ENCODE measurements at places on chromosomes 3 and 15.

GRCh38 chr3:151093905-151094304, 8.4 kb downstream of the MED12L start:
- DNase-seq, result no peak

DNA sequence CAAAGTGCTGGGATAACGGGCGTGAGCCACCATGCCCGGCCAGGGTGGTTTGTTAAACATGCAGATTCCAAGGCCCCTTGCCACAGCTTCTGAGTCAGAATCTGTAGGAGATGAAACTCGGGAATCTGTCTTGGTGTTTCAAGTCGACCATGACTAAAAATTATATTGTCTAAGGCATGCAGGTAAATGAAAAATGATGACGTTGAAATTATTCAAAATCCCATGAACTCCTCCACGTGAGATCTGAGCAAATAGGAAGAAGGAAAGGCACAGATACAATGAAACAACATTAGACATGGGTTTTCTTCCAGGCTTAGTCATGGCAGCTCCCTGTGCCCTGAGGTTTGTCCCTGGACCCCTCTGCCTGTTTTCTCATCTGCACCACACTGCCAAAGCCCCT, 172.0 kb upstream of the CMC1 start:
- DNase-seq, result no peak

DNA sequence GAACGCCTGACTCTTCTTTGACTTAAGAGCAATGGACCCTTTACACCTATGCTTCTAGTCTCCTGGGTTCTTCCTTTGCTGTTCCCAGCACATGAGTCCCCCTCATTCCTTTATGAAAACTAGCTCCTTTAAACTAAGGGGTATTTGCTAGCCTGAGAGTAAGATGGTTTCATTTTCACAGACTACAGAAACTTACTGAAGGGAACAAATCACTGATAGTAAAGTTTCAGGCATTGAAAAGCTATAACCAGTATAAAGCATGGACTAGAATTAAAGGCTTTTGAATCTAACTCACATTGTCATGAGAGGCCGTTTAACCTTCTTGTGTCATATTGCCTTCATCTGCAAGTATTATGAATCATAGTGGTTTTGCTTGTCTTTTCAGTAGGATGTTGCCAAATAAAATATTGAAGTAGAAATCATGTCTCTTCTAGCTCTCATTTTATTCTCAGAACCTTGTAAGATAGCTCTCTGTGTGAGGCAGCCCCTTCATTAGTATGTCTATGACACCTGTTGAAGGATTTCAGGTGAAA, 765.9 kb downstream of the NR2F2 start:
- no peak for DNase-seq

GRCh38 chr15:66754789-66755188, 52.8 kb downstream of the SMAD6 start:
- no peak for DNase-seq

- DNase-seq, result no peak
Measured at GRCh38 chr3:53416530-53416929, 69.2 kb upstream of the DCP1A start.

DNA sequence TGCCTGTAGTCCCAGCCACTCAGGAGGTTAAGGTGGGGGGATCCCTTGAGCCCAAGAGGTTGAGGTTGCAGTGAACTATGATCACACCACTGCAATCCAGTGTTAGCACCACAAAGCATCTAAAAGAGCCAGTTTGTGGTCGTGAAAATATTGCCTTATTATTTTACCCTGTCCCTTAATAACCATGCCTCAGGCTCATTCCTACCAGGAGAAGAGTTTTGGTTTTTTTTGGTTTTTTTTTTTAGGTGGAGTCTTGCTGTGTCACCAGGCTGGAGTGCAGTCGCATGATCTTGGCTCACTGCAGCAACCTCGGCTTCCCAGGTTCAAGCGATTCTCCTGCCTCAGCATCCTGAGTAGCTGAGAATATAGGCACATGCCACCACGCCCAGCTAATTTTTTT, 17.9 kb upstream of the AVEN start:
- DNase-seq, result no peak

- DNase-seq, result no peak
Measured at GRCh38 chr3:32443478-32443877, 51.8 kb downstream of the CMTM7 start.

- no peak for DNase-seq
Measured at GRCh38 chr3:45693941-45694521, 4.8 kb downstream of the SACM1L start.

DNA sequence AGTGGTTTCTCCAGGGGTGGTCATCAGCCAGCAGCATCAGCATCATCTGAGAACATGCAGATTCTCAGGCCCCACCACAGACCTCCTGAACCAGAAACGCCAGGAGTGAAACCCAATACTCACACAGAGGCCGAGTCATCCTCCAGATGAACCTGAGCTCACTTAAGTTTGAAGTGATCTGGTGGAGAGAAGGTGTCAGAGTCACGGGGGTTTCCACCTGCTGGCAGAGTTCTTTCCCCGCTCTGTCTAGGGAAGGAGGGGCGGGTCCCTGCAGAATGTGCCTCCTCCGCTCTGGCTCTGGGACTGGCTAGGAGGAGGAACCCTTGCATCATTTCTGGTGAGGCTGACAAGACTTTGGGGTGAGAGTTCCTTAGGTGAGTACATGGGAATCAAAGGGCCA, 13.3 kb upstream of the KIF23 start:
- DNase-seq, result no peak

DNA sequence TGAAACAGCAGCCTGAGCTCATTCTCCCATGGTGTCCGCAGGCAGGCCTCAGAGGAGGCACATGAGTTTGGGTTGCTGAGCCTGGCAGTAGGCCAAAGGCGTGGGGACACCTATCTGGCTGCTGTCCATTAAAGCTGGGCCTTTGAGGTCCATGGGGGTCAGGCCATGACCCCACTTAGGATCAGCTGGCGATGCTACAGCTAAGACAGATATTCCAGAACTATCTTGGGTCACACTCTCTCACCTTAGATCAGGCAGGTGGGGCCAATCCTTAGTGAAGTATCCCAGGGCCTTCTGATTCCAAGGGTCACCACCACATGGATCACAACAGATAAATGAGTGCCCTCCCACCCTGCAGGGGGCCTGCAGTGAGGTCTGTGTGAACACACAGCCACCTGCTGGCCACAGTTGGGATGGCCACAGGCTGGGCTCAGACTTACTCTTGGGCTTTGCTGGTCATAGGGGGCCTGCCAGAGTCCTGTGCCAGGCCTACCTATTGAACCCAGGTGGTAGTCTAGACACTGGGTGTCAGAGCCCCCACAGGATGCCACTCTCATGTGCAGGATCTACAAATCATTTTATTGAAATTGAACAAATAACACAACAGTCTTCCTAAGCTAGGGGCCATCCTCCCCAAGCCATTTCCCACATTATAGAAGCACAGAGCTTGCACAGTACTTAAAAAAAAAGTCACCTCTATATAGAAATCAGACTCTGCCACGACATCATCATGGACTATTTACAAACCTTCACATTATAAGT, 2.0 kb upstream of the HYAL2 start:
- DNase-seq, result peak; percentile 80

GRCh38 chr3:71651625-71652024, 68.1 kb upstream of the FOXP1 start:
- no peak for DNase-seq

DNA sequence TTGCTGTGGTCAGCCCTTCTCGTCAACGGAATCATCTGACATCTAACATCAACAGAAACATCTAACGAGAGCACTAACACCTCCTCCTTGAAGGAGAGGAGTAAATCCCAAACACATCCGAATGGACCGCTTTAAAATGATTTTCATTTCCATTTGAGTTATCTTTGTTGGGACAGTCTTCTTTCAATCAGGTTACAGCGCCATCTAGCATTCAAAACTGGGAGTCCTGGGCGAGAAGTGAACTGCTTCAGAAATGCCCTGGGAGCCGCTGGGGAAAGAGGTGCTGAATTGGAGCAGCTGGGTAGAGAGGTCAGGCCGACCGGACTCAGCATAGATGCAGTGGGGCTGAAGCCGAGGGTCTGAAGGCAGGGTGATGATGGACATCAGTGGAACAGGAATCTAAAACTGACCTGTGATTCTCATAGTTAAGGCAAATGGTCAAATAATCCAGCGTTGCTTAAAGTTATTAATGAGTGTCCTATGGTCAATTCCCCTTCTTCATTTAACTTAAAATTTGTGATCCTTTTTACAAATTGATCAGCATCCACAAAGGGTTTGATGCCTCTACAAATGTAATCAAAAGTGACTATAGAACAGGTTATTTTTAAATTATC, 170.0 kb upstream of the NDN start:
- DNase-seq, result no peak

DNA sequence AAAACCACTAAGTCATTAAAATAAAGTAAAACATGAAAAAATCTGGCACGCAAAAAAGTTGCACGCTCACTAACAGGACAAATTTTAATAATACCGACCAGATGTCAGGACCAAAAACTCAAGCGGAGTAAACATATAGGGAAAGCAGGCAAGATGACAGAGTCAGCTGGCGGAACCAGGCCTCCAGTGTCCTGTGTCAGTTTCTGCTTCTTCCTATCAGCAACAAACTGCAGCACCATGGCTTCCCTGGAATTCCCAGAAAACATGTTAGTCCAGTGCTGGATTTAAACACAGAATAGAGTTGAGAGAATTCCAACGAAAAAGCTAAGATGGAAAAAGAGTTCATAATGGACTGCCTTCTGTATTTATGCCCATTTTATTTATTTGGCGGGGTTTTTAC, 169.1 kb upstream of the ARHGEF26 start:
- no peak for DNase-seq
